ENCODE measurements at places on chromosomes 3 and 15. TPM values are rescaled to one million over a fixed set of nuclear protein-coding genes. Genes with fewer than 3 reads are reported as not detected.

The RNF13 gene
- 66.0 TPM for total RNA-seq

The PEX11A gene
- total RNA-seq = 4.7 TPM

The C3orf49 gene
- total RNA-seq = not detected

The GCSAM gene
- 1.5 TPM for total RNA-seq

The MAP2K5 gene
- total RNA-seq = 13.5 TPM

The GPR171 gene
- 5.4 TPM for total RNA-seq

The DRD3 gene
- not detected for total RNA-seq

The BNC1 gene
- total RNA-seq = 18.2 TPM

The SAMD7 gene
- not detected for total RNA-seq

The VGLL3 gene
- total RNA-seq = 17.7 TPM

The GOLGA8J gene
- total RNA-seq = not detected

The OSBPL10 gene
- total RNA-seq = 33.9 TPM

The ZPLD1 gene
- not detected for total RNA-seq

The EIF4G1 gene
- total RNA-seq = 207 TPM

The GPR156 gene
- not detected for total RNA-seq

The AP2M1 gene
- total RNA-seq = 223 TPM

The GOLGA8M gene
- total RNA-seq = 10.8 TPM

The HTD2 gene
- total RNA-seq = 3.7 TPM

The CNTN3 gene
- total RNA-seq = not detected

The GOLGA6L2 gene
- total RNA-seq = not detected

The DET1 gene
- 5.6 TPM for total RNA-seq

The GPR149 gene
- not detected for total RNA-seq

The SLC6A1 gene
- 2.0 TPM for total RNA-seq

The FSIP1 gene
- total RNA-seq = 0.98 TPM

The SPTBN5 gene
- 0.49 TPM for total RNA-seq

The NEK10 gene
- not detected for total RNA-seq

The C15orf62 gene
- 2.9 TPM for total RNA-seq
